Kidney (tissue), 22 donors: ENCODE measurements at places on chromosomes 6 and 20. TPM values are rescaled to one million over a fixed set of nuclear protein-coding genes. Genes with fewer than 3 reads are reported as not detected.

GRCh38 chr6:167200806-167201205 is 43.0 kb upstream of the GPR31 start:
- DNase-seq = no peak

DNA sequence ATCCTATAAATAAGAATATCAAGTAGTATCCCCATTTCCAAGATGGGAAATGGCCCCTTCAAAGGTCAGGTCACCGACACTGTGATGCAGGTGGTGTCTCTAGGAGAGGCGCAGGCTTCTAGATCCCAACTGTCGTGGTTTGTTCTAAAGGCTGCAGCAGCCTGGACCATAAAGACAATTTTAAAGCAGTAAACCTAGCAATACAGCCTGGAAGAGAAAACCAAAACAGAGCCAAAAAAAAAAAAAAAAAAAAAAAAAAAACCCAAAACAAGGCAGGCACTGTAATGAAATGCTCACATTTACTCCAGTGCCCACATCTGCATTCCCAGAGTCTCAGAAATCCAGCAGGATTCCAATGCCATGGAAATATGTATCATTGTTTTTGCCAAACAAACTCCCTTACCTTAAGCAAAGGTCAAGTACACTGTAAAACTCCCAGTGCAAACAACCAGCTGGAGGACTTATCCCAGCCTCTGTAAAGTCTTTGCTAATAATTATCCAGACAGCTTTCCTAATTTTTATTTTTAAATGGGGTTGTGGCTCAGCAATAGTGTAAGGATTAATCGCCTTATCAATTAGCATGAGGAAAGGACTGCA is 98.2 kb downstream of the PSMG4 start:
- DNase-seq = no peak

DNA sequence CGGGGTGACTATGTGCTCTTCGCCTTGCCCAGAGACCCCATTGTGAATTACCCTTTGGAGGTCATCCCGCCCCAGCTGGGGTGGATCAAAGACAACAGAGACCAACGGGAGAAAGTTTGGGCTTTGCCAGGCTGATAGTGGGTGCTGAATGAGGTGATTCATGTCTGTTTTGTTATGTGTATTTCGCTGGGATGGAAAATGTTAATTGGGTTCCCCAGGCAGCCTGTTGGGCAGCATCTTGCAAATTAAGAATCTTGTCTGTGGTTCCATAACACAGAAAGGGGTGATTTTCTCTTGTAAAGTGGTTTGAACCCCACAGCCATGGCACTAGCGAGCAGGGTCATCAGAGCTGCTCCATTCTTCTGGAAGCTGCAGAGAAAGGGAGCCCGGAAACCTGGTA is 63.1 kb upstream of the UNC93A start:
- no peak for DNase-seq

DNA sequence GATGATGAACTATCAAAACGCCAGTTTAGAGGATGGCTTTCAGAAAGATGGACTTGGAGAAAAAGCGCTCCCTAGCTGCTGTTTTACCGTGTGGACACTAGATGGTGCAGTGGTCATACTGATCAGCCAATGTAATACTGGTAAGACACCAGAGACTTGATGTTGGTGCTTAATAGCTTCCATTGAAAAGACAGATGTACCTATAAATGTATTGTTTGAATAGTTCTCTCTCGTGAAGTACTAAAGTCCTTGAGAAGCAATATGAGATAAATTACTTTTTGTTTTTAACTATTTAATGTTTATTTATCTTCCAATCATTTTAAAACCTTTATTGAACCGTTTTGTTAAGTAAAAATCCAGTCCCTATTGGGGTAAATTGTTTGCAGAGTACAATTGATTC is 63.9 kb upstream of the FUCA2 start:
- peak; percentile 83 for DNase-seq

SCUBE3 gene
- 2.5 TPM for polyA plus RNA-seq

SLC17A9 gene
- polyA plus RNA-seq = 2.0 TPM

AGER gene
- 7.1 TPM for polyA plus RNA-seq

TRIM31 gene
- 0.26 TPM for polyA plus RNA-seq

MAP7 gene
- polyA plus RNA-seq = 16.0 TPM
